ELR (cell line): ENCODE measurements at places on chromosomes 5 and 9.
A peak's percentile ranks its signal among the peaks of the same experiment; 100 is the strongest.

GRCh38 chr5:60340326-60340725 is 359.6 kb downstream of the DEPDC1B start:
- no peak for DNase-seq

GRCh38 chr9:135945969-135946368 is 15.2 kb downstream of the UBAC1 start:
- no peak for DNase-seq

- no peak for DNase-seq
Observed at GRCh38 chr5:43274435-43275114, 38.6 kb downstream of the HMGCS1 start.

DNA sequence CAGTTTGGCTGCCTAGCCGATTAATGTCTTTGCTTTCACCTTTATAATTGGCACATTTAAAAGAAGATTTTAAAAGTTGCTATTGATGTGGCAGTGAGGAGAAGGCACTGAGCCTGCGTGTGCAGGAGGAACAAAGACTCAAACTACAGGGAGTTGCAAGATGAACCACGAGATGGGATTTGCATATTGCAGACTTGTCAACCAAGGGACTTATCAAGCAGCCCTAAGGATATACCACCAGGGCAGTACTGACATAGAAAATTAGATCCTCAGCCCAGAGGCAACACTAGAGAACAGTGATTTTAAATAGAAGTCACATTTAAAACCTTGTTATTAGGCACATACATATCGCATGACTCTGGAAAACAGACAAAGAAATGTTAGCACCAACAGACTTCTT is 342.6 kb downstream of the GLIS3 start:
- DNase-seq = no peak

DNA sequence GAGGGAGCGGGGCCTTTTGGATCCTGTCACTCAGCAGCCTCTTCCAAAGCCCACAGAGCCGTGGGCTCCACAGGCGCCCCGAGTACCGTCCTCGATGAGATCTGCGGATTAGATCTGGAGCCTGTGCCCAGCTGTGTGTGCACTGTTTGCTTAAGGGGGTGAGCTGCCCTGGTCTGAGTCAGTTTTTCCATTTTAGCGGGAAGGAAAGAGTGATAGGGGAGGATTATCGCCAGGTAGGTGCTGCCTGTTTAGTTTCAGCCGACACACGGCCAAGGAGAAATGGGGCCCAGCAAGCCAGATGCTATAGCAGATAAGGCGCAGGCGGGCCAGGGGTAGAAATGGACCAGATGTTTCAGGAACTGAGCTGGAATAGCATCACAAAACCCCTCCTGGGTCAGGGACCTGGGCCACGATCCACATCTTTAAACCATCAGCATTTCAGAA is 18.1 kb downstream of the COL5A1 start:
- no peak for DNase-seq

- DNase-seq = peak; percentile 85
Observed at GRCh38 chr9:127589955-127590370, 22.1 kb upstream of the STXBP1 start.

DNA sequence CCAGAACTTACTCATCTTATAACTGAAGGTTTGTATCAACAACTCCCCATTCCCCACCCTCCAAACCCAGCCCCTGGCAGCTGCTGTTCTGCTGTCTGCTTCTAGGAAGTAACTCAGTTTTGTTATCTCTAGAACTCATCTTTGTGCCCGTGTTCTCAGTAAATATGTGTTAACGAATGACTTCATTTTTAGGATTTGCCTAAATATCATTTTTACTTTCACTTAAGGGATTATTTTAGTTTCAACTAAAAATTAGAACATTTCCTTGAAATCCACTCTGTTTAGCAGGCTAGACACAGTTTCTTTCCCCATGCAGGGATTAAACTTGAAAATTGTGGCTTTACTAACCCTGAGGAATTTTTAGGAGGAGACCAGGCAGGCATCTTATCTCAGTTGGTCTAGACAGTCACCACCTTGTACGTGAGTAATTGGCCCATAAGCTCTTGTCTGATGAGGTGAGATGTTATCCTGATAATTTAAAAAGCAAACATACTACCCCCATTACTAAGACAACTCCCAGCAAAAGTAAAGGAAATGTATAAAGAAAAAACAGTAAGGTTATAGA is 68.2 kb upstream of the TNFAIP8 start:
- DNase-seq = peak; percentile 23

- peak; percentile 71 for DNase-seq
Observed at GRCh38 chr9:35756275-35757225, 2.5 kb upstream of the MSMP start.

GRCh38 chr9:76866689-76867088 is 39.2 kb downstream of the PRUNE2 start:
- peak; percentile 96 for DNase-seq

- DNase-seq = no peak
Observed at GRCh38 chr5:76483433-76483832, 80.3 kb downstream of the IQGAP2 start.

GRCh38 chr9:89803403-89803802 is 198.6 kb downstream of the GADD45G start:
- DNase-seq = no peak

- no peak for DNase-seq
Observed at GRCh38 chr9:100014846-100015245, 84.0 kb downstream of the ERP44 start.

GRCh38 chr9:99181621-99182020 is 40.1 kb downstream of the ALG2 start:
- peak; percentile 67 for DNase-seq

- no peak for DNase-seq
Observed at GRCh38 chr5:31758803-31759425, 120.0 kb downstream of the PDZD2 start.

DNA sequence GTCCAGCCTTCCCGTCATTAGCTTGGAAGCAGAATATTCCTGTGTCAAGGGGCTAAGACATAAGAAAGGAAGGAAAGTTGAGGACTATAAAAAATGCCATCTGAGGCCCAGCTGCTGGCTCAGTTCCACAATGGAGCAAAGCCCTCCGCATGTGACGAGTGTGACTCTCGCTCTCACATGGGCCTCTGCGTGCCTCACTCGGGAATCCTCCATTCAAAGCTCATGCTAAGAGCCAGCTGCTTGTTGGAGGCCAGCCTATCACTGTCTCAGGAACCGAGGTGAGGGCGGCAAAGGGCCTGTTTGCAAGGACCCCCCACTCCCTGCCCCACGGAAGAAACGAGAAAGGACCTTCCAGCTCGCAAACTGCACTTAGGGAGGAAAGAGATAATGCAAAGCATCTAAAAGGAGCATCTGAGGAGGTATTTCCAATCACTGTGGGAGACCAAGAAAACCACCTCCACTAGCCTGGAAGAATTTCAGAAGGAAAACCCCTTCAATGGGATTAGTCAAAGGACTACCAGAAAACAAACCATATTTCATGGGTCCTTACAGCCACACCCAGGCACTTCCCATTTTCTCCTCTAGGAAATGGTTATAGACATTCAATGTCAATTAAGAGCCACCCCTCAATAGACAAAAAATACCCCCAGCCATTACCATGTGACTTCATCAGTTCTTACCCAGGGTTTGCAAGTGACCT is 95.3 kb downstream of the PRRT1B start:
- peak; percentile 77 for DNase-seq

GRCh38 chr9:135065151-135065550 is 22.3 kb upstream of the OLFM1 start:
- DNase-seq = no peak

DNA sequence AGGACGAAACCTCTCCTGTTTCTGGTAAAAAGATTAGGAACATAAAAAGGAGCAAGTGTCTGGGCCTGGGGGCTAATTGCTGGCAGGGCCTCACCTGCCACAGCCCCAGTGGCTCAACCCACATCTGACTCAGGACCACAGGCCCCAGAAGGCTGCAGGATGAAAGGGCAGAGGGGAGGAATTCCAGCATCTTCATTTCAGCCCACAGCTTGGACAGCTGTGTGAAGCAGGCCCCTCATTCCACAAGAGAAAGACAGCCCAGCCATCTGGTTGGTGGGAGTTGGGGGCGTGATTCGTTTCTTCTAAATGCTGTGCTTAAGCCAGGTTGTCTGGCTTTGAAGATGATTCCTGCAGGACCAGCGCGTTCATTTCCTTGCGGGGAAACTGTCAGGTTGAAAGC is 29.1 kb downstream of the NKX2-5 start:
- DNase-seq = no peak

GRCh38 chr9:125861405-125862058 is 114.4 kb downstream of the PBX3 start:
- peak; percentile 52 for DNase-seq

GRCh38 chr5:64637144-64637543 is 53.2 kb upstream of the SHISAL2B start:
- peak; percentile 56 for DNase-seq

- no peak for DNase-seq
Observed at GRCh38 chr5:134133995-134134541, 19.6 kb downstream of the TCF7 start.

GRCh38 chr5:12661617-12662370 is 757.5 kb upstream of the CTNND2 start:
- no peak for DNase-seq

- DNase-seq = peak; percentile 76
Observed at GRCh38 chr5:14720236-14720923, 55.9 kb downstream of the OTULIN start.

- no peak for DNase-seq
Observed at GRCh38 chr5:2149195-2149539, 266.4 kb upstream of the IRX4 start.

GRCh38 chr5:136022965-136023364 is 5.8 kb upstream of the TGFBI start:
- DNase-seq = no peak

DNA sequence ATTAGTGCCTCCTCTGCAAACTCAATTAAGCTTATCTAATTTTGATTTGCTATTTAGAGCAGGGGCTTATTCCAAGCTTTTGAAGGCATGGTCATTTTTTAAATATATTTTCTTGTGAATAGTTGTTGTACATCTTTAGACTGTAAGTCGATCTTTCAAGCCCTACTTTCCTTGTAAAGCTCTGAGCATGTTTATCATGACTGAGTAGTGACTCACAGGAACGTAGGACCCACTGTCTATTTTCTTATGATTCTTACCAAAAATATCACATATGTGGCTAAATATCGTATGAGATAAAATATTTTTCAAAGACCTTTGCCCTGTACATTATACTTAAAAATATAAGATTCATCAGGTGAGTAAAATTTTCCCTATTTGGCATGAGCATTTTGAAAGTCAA is 440.4 kb upstream of the GRIN3A start:
- peak; percentile 33 for DNase-seq

- no peak for DNase-seq
Observed at GRCh38 chr9:17699615-17700330, 120.9 kb downstream of the SH3GL2 start.

DNA sequence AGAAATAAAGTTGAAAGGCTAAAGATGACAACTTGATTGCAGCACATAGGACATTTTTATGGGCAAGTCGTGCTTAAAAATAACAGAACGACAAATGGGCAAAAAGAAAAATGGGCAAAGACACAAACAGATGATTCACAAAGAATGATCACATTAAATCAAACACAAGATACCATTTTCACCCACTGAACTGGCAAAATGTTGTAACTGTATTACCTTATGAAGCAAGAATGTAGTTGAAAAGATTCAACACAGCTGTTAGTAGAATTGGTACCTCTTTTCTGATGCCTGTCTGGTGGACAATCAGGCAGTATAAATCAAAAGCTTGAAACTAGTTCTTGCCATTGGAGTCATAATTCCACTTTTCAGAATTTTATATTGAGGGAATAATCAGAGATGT is 81.0 kb upstream of the PALM2AKAP2 start:
- no peak for DNase-seq

GRCh38 chr9:38412751-38413150 is 11.5 kb downstream of the IGFBPL1 start:
- DNase-seq = no peak

DNA sequence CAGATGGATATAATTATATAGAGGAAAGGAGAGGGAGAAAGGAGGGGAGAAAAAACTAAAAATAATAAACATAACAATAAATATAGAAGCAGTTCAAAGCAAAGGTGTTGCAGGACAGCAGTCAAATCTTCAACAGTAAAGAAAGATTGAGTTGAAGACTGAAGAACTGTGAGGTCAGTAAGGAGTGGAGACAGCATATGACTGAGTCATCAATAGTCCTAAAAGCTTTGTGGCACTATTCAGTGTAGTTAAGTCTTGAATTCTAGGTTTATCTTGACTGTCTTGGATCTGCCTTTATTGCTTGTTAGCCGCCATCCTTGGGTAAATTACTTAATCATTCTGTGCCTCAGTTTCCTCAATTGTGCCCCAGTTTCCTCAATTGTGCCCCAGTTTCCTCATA is 137.0 kb downstream of the MRPS30 start:
- peak; percentile 23 for DNase-seq

DNA sequence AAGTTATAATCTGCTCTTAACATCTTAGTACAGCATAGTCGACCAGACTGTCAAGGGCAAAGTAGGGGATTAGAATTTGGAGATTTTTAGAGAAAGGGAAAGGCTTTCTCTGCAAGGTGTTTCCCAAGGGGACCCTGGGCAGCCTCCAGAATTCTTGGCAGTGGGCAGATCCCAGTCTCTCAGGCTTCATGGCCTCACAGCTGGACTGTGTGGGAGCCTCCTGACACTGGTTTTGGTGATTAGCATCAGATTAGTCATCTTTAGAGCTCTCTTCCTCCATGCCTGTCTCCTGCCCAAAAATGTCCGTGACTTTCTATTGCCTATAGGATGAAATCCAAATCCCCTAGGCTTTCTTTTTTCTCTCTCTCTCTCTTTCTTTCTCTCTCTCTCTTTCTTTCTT is 370.7 kb downstream of the ZSWIM6 start:
- no peak for DNase-seq

DNA sequence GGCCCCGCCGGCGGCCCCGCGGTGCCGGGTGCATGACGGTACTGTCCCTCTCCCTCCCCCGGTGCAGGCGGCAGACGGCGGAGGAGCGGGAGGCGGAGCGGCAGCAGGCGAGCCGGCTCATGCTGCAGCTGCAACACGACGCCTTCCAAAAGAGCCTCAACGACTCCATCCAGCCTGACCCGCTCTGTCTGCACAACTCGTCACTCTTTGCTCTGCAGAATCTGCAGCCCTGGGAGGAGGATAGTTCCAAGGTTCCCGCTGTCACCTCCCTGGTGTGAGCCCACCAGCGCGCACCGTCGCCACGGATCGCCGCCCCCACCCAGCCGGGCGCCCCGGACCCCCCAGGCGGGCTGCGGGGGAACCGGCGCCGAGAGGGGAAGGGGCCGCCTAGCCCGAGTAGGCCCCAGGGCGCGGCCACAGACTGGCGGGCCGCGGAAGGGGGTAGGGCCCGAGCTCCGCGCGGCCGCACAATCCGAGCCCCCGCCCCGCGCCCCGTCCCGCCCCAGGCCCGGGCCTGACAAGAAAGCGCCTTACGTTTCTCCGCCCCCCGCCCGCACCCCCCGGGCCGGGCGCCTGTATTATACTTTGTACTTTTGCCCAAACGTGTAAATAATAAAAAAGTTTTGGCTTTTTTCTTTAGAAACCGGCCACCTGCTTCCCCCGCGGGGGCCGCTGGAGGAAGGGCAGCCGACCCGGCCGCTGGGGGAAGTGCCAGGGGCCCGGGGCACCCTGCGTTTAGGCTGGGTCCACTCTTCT is 2.5 kb downstream of the TLX3 start:
- peak; percentile 51 for DNase-seq

DNA sequence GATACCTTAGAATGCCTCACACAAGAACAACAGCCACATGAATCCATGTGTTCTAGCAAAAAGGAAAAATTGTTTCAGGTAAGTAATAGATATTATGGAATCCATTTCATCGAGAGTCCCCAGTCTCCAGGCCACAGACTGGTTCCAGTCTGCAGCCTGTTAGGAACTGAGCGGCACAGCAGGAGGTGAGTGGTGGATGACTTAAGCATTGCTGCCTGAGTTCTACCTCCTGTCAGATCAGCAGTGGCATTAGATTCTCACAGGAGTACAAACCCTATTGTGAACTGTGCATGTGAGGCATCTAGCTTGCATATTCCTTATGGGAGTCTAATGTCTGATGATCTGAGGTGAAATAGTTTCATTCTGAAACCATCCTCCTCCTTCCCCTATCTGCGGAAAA is 207.0 kb downstream of the CSNK1G3 start:
- peak; percentile 55 for DNase-seq
